ENCODE measurements at places on chromosomes 2 and 18.

- DNase-seq = no peak
Observed at GRCh38 chr2:51581636-51582267, 549.8 kb upstream of the NRXN1 start.

DNA sequence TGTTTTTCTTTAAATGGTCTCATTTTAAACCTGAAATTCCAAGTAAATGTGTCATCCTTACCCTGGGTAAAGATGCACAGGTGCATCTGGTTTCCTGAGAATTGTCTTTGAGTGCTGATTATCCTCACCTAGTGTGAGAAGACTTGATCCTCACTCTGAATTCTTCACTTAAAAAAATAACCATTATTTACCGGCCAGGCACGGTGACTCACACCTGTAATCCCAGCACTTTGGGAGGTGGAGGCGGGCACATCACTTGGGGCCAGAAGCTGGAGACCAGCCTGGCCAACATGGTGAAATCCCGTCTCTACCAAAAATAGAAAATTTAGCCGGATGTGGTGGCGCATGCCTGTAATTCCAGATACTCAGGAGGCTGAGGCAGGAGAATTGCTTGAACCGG, 9.9 kb upstream of the WNT6 start:
- DNase-seq = no peak

- DNase-seq = no peak
Observed at GRCh38 chr2:36565712-36566111, 32.3 kb downstream of the FEZ2 start.

DNA sequence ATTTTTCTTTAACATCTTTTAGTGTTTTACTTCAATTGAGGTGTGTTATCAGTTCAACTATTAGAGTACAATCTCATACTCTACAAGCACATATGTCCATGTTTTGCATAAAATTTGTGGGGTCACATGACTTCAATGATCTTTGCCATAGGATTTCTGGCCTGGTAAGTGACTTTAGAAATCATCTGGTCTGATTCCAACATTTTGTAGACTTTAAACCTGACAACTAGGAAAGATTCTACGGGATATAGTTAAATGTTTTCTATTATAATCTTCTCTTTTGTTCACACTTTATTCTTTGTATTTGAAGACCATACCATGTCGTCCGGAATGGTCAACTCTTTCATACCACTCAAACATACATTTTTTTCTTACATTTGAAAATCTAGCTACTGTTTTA, 62.0 kb upstream of the NEUROD1 start:
- DNase-seq = no peak

DNA sequence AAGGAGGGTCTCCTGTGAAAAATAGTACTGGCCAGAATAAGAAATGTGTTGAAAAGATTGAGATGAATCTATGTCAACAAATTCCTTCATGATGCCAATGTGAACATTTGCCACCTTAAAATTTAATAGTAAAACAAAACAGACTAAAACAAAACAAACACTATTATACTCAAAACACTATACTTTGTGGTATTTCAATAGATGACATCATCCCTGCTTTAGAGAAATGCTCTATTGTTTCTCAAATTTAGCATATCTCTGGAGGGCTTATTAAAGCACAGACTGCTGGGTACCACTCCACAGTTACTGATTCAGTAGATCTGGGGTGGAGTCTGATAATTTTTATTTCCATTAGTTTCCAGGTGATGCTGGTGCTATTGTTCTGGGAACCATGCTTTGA, 579.4 kb upstream of the FAM98A start:
- no peak for DNase-seq

DNA sequence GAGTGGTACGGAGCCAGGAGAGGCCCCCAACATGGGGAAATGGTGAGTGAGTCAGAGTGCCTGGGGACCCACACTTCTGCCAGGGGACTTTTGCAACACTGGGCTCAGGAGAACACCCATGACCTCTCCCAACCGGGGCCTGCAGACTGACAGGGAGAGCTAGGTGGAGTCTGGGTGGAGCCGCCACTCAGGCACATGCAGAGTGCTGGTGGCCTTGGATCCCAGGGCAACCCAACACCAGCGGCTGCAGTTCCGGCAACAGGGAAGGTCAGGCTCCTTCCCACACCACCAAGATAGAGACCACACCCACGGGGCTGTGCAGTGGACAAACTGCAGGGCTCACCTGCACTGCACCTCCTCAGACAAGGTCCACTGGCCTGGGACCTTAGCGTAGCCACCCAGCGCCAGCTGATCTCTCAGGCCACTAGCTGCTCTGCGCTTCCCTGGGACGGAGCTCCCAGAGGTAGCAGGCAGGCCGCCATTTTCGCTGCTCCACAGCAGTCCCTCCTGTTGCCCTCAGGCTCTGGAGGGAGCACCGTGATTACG, 99.0 kb downstream of the EFEMP1 start:
- DNase-seq = no peak

- no peak for DNase-seq
Observed at GRCh38 chr2:100178864-100179263, 36.5 kb upstream of the AFF3 start.

DNA sequence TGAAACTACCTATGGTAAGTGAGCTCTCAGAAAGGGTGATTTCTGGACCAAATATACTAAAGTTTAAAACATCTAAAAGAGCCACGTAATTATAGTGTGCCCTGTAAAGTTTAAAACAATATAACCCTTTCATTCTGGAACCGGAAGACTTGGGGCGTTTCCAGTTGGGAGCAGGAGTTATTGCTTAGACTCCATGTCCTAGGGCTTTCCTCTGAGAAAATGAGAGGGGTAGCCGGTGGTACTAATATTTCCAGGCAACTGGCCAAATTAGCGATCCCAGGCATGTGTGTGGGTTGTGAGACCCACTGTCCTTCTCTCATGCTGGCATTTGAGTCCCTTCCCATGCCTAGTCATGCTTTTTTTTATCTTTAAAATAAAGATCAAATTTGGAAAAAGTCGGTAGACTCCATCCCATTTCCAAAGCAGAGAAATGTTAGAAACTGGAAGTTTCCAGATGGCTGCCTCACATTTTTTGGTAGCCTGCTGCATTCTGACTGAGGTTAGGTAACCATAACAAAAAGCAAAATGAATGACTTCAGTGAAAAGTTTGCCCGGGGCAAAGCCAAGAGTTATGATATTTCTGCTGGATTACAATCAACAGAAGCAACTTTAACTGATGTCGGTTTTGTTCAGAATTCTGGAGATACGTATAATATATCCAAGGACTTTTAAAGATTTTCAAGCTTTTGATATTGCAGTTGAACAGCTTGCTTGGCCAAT, 227.4 kb downstream of the SS18 start:
- DNase-seq = no peak

DNA sequence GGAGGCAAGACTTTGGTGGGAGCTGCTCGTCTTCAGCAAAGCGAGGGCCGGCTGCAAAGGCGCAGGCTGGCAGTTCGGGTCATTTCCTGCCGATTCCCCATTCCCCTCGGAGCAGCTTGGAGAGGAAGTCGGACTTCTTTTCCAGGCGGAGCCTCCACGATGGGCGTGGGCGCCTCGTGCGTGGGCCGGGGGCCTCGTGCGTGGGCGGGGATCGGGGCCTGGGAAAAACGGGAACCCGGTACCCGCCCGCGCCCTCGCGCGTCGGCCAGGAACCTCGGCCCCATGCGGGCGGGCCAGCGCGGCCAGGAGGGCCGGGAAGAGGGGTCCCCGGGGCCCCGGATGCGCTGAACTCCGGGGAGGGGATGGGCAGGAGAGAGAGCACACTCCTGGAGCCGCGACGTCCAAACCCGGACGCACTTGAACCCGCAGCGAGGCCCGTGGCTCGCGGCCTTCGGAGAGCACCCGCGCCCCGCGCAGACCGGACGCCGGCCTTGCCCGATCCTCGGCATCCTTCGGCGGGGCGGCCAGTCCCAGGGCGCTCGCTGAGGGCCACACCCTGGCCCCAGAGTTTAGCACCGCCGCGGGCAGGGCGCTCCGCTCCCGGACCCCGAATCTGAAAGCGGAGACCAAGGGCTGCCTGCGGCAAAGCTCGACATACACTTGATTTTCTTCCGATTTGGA, 368.4 kb downstream of the MTX2 start:
- no peak for DNase-seq

- DNase-seq = no peak
Observed at GRCh38 chr2:159297042-159297707, 10.7 kb upstream of the WDSUB1 start.

DNA sequence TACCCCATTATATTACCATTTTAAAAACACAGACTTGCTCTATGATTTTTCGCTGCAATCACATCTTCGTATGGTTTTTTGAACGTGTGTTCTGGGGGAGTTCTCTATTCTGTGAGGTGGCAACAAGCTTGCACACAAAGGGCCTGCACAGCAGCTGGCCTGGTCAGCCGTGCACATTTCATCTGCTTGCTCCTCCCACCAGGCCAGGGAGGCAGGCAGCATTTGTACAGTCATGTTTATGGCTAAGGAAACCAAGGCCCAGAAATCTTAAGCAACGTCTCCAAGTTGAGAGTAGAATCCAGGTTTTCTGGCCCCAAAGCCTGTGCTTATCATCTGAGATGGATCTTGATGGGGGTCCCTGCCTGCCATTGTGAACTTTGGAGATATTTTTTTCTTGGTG, 106.4 kb upstream of the SMIM21 start:
- DNase-seq = no peak

- DNase-seq = peak; percentile 42
Observed at GRCh38 chr2:188734691-188735090, 239.5 kb upstream of the COL3A1 start.

- DNase-seq = peak; percentile 35
Observed at GRCh38 chr2:179440642-179441251, 176.1 kb upstream of the SESTD1 start.

DNA sequence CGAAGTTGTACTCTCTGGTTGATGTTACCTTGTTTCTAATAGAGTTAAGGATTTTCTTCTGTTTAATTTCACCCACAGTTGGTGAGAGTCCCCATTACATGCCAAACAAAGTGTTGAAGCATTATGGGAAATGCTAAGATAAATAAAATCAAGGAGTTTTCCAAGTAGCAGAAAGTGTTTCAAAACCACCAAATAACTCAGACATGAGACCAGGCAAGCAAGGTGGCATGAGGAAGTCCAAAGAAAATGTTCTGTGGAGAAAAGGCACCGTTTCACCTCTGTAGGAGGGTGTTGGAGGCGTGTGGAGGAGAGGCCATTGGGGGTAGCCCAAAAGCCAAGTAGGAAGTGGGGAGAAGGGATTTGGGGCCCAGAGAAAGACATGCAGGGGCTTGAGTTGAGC, 8.7 kb downstream of the CFAP221 start:
- DNase-seq = no peak

- no peak for DNase-seq
Observed at GRCh38 chr2:208033701-208034502, 8.6 kb upstream of the PLEKHM3 start.

DNA sequence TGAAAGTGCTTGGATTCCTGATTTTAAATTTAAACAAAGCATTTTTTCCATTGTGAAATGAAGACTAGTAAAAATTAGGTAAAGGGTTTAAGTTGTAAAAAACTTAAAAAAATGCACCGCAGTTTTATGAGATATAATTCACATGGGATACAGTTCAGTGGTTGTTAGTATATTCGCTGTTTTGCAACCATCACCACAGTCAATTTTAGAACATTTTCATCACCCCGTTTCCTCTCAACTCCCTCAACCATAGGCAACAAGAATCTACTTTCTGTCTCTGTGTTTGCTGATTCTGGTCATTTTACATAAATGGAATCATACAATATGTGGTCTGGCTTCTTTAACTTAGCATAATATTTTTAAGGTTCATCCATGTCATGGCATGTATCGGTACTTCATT, 4.0 kb downstream of the DGKD start:
- no peak for DNase-seq

DNA sequence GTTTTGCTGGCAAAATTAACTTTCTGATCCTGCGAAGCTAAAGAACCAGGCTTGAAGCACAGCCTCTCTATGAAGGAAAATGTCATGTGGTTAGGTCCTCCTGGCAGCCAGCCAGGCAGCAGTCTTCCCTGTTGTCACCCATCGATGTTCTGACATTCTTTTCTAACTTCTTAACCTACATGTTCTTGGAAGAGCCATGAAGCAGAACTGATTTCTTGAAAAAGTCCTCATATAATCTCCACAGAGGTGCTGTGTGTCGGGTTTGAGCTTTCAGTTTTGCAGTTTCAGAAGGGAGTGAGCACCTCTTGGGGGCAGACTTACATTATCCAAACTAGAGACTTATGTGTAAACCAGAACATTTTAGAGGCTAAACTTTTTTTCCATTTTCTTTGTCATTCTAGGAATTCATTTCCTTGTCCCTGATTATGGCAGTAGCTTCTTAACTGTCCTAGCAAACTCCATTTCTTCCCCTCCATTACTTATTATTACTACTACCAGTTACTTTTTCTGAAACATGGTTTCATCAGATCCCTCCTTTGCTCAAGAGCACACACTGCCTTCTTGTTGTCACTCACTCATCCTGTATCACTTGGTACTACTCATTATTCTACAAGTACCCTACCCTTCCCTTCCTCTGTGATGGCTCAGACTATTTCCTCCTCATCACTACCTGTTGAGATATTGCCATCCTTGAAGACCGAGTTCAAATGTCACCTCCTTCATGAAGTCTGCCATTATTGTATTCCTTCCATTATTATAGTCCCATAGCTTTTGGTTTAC, 31.1 kb downstream of the DOK1 start:
- DNase-seq = no peak

DNA sequence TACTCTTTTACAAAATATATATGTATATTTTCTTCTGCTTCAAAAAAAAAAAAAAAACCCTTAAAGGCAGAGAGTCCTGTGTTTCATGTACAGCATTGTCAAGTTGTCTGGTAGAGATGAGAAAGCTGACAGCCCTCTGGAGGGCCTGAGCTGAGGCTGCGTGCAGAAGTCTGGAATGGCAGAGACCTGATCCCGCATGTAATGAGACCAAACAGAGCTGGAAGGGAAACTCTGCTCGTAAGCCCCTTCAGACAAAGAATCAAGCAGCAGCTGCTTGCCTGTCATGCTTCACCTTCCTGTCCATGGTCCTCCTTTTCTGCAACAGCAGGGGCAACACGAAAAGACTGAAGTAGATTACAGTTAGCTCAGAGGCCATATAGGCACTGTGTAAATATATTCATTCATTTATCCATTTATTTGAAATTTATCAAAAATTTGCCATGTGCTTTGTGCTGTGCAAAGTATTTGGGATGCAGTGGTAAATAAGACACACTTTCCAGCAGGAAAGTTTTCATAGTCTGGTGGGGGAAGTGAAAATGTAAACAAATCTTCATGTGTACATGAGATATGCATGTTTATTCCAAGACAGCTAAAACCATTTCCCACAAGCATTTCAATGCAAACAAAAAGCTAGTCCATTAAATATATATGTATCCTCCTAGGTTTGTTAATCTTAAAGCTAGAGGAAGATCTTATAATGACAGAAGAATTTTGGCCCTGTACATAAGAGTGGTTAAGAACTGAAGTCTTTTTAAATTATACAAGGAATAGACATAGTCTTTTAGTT, 912.7 kb downstream of the CPS1 start:
- DNase-seq = no peak

GRCh38 chr18:48164116-48164515, 233.7 kb upstream of the SMAD2 start:
- DNase-seq = no peak

DNA sequence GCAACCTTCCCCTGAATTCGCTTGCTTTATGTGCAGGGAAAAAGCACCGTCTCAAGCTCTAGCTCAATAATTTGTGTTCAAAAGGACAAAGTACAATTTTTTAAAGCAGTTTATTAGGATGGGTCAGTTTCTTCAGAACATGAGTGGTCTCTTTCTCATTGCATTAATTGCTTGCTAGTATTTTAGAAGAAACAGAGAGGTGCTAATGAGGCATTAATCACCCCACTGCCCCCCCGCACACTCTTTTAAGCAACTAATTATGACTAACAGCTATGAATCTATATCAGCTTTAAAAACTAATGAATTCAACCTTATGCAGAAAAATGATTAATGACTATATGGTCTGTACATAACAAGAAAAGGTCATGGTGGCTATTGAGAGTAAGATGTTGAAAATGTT, 262.1 kb upstream of the ST6GAL2 start:
- no peak for DNase-seq
